Anterior cingulate cortex (tissue), 58 donors: ENCODE measurements at places on chromosomes 7 and 10.

- DNase-seq, result no peak
Measured at GRCh38 chr7:18429547-18429946, 66.0 kb upstream of the HDAC9 start.

- DNase-seq, result no peak
Measured at GRCh38 chr10:78560341-78560688, 508.5 kb upstream of the ZMIZ1 start.

DNA sequence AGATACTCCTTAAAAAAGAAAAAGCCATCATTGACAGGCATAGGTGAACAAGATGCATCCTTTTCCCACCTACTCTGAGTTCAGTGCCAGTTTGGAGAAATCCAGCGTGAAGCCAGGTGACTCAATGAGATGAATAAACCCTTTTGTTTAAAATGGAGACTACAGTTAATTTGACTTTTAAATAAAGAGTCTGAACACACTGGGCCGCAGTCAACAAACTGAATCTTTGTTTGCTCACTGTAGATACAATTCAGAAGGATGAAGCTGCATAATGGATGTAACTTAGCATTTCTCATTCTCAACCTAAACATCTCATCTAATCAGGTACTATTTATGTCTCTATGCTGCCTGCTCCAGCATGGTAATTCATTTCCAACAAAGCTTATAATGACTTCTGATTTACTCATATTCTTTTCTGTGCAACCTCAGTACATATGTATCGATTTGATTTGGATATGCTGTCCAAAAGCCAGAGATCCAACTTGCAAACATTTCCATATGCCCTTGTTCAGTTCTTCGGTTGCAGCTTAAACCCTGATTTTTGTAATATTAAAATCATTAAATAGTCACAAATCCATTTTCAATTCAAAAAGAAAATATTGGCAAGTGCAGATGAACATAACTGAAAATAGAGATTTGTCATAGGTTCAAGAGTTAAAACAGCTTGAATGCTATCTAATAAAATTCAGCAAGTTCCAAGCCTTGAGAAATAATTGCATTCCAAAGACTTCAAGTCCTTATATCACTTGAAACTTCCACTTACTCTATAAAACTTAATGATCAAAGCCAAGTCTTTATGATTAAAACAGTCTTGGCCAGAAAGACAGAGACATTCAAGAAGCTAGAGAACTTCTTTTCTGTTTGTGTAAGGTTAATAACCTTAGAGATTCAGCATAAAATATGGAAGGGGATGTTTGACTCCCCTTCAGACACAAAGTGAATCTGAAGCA lies 67.8 kb downstream of the CPVL start:
- no peak for DNase-seq

GRCh38 chr10:25978771-25979170 lies 44.7 kb downstream of the MYO3A start:
- no peak for DNase-seq

DNA sequence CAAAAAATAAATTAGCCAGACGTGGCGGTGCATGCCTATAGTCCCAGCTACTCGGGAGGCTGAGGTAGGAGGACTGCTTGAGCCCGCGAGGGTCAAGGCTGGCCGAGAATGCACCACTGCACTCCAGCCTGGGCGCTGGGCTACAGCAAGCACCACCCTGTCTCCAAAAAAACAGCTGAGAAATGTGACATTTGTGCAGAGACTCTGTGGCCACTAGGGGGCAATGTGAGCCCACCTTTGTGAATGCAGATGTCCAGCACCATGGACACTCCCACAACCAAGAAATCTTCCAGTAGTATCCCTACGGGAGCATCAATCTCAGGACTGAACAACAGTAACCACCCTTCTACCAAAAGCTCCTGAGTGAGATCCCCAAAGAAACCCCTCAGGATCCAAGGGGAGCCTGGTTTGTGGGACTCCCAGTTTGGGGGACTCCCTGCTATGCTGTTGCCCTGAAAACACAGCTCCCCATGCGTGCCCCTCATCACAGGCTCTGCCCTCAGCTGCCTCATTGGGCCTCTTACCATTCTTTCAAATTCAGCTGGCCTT lies 6.2 kb upstream of the AHCYL2 start:
- peak; percentile 61 for DNase-seq
